ENCODE measurements at places on chromosomes 7 and 10.

DNA sequence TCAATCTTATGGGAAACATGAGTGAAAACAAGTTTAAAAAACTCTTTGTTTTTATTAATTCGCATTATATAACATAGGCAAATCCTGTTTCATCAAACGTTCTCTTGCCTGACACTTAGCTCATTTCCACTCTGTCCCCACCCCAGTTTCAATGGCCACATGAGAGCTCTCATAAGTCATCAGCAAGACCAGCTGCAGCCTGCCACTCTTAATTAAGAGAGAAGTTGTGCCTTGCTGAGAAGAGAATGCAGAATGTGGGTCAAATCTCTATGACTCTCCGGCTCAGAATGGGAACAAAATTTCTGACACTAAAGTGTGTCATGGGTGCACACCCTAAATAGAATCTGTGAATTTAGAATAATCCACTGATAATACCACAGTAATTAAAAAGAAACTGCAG is 39.6 kb downstream of the ASAH2 start:
- no peak for DNase-seq

- DNase-seq = no peak
These were observed 14.2 kb upstream of the CAMK2G start for GRCh38 chr10:73888514-73888913.

- DNase-seq = peak; percentile 53
These were observed 99.5 kb downstream of the HIP1 start for GRCh38 chr7:75639071-75639885.

DNA sequence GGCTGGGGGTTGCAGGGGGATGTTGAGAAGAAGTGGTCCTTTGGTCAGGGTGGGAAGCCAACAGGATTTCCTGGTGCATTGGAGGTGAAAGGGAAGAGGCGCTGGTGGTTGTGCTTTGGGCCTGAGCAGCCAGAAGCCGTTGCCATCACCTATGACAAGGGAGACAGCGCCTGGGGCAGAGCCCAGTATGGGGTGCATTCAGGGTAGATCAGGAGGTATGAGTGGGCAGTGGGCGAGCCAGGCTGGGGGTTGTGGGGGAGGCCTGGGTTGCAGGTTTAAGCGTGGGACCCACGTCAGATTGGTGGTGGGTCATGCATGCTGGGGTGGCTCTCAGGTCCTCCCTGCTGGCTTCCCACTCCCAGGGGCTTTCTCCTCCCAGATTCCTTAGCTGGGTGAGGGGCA is 6.3 kb upstream of the PILRB start:
- no peak for DNase-seq

DNA sequence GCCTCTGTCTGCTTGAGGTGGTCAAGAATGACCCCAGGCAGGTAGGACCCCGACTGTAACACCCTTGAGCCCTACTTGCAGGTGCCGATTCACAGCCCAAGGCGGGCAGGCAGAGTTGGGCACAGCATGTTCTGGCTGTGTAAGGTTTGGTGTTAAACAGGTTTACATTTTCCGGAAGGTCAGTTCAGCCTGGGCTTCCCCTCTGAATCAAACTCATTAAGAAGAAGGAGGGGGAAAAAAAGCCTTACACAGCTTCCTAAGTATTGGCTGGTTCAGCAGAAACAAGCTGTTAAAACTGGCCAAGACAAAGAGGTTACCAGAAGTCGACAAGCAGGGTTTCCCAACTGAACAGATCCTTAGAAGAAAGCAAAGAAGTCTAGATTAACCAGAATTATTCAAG is 132.7 kb downstream of the PRPF18 start:
- DNase-seq = no peak

DNA sequence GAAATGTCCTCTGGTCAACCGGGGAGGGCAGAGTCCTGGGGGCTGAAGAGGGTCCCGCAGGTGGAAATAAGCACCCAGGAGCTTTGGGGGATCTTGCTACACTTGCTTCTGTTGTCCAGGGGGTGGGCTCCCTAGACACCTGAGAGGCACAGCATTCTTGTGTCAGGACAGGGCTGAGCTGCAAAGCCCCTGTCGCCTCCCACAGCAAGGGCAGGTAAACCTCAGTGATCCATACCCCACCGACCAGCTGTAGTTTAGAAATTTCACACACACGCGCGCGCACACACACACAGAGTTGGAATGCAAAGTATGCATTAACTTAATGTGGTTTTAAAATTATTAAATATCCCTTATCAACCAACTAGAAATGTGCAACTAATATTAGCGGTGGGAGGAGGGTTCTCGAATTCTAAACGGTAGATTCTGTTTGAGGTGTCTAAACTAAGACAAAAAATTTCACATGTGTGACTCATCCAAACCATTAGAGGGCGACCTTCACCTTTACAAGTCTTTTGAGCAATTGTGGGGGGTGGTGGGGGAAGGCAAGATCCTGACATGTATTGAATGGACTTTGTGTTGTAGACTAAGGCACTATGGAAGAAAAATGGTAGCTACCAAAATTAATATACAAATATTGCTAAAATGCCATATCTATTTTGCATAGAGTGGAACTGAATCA is 34.3 kb upstream of the PTF1A start:
- no peak for DNase-seq

- no peak for DNase-seq
These were observed 135.4 kb downstream of the MYOF start for GRCh38 chr10:93346694-93347093.

DNA sequence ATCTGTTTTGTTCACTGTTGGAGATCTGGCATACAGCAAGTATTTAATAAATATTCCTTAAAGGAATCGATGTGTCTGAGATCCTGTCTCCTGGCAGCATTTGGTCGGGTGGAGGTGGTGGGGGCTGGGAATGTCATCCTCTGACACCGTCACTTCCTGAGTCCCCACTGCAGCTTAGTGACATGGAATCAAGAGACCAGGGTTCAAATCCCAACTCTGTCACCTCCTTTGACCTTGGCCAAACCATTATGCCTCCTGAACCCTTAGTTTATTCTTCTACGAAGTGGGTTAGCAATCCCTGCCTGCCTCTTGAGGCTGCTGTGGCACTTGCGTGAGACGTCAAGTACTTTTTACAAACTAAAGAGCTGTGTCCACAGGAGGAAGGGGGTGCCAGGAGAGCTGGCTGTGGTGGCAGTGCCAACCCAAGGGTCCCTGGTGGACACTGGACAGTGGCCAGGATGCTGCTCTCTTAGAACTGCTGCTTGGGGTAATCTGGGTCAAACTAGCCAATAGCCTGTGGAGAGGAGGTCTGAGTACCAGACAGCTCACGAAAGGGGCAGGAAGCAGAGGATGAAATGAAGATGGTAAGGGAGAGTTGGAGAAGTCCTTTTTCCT is 8.0 kb upstream of the ZMIZ1 start:
- peak; percentile 17 for DNase-seq

GRCh38 chr10:79434821-79435251 is 10.6 kb downstream of the ZCCHC24 start:
- DNase-seq = no peak

GRCh38 chr7:95267754-95268153 is 56.6 kb downstream of the PON1 start:
- no peak for DNase-seq

DNA sequence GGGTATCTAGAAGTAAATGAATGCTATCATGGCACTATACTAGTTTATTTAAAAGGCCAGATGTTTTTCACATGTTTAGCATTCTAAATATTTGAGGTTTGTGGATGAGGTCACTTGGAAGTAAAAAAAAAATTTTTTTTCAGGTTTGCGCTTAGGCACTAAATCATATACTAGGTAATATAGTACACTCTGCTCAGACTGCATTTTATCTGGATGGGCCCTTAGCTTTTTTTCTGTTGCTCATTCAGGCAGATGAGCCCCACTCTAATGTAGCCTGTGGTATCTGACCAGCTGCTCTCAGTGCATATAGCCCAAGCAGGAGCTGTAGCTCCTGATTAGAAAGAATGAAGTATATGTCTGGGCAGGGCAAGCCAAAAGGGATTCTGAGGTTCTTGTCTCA is 210.1 kb downstream of the AUTS2 start:
- DNase-seq = no peak

DNA sequence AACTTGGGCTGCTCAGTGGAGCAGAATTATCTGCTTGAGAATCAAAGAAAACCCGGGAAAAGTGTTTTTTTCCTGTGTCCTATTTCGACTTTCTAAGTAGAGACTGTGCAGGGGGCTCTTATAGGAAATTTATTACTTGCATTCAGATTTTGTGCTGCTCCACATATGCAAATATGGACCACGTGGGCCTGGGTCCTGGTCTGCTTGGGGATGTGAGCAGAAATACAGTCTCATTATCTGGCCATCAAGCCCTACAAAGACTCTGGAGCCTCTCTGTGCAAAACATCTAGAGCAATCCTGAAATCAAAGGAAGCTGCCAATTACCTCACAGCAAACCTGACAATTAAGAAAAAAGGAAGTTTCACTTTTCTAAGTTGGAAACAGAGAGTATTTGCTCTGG is 216.9 kb downstream of the LRMDA start:
- DNase-seq = no peak

- DNase-seq = no peak
These were observed 45.3 kb downstream of the COL17A1 start for GRCh38 chr10:104040382-104040781.

GRCh38 chr10:107915215-107915610 is 750.7 kb upstream of the SORCS1 start:
- DNase-seq = no peak

DNA sequence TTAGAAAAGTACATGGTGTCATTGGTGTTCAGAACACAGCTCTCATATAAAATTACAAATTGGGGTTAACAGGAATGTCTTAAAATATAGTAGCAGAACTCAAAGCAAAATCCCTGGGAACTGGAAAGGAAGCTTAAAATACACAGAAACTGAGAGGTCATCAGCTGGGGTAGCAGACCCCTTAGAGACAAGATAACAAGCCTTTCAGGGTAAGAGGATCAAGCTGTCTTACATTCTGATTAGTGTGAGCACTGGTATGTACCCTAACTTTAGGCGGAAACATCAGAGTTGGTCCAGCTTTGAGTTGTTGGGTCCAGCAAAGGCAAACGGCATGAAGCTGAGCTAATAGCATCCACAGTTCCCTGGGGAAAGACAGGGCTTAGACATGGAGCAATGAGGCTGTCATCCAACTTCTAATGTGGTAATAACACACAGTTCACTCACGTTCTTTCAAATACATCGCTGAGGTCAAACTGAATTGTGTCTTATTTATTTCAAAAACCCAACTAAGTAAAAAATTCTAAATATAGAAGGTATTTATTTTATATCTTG is 32.6 kb downstream of the ARHGAP21 start:
- no peak for DNase-seq

DNA sequence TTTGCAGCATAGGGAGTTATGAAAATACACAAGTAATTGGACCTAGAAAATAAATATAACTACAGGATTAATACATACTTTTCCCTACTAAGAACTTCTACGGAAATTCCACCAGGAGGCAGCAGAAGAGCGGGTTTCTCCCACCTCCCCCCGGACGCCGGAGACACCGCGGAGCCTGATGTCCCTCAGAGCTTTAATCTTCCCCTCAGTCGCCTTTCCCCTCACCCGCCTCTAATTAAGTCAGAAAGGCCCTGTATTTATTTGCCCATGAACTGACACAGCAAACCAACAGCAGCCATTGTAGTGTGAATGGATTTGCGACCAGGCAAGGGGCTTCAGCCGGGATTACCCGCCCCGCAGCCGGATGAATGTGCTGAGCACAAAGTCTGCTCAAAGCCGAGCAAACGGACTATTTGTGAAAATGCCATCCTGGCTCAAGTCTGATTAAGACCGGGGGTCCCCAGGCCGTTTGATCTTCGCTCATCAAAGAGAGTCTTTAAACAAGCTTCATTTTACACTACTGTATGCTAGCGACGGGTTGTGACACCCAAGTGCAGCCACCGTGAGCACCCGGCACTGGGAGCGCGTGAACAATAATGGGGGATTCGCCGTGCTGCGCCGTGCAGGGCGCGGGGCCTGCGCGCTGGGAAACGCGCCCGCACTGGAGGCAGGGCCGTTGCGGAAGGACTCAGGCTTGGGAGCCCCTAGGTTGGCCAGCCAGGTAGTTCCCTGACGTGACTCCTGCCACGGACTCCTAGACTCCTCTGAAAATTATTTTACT is 5.6 kb upstream of the DKK1 start:
- DNase-seq = no peak

- DNase-seq = no peak
These were observed 40.0 kb downstream of the FANK1 start for GRCh38 chr10:125936331-125936730.

DNA sequence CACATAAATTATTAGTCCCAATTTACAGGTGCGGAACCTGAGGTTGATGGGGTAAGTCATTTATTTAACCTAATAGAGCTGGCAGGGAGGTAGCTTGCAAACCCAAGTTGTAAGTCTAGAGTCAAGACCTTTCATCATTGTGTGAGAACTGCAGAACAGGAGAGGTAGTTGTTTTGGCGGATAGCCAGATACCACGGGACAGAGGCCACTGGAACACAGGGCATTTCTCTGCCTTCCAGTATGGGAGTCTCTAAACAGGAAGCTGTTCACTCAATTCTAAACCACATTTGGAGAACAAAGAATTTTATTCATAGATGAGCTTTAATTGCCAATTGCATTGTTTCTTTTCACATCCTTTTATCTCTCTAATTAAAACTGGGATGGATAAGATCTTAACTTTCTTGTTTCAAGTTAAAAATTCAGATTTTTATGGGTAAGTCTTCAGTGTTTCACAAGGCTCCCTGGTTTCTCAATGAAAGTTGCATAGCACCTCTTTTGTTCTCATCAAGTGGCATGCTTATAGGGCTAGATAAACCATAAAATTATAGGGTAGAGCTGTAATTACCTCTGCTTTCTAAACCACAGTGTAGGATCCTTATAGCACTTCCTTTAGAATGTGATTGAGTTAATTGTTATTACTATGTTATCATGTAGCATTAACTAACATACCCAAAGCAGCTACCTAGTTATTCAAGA is 489.0 kb downstream of the GATA3 start:
- no peak for DNase-seq

GRCh38 chr7:51647486-51647885 is 330.9 kb upstream of the COBL start:
- DNase-seq = no peak

DNA sequence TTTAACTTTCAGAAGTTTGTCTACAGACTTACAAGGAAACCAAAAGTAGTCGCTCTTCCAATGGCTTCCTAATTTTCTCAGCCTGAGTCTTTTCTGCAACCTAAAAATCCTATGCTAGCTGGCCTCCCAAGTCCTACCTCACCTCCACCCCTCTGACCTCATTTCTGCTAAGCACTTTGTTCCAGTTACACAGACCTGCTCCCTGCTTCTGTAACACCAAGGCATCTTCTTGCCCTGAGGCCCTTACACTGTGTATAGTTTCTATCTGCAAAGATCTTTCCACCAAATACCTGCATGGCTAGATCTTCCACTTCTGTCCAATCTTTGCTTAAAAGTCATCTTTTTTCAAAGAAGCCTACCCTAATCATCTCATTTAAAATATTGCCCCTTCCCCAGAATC is 1.9 kb upstream of the SNX13 start:
- no peak for DNase-seq

DNA sequence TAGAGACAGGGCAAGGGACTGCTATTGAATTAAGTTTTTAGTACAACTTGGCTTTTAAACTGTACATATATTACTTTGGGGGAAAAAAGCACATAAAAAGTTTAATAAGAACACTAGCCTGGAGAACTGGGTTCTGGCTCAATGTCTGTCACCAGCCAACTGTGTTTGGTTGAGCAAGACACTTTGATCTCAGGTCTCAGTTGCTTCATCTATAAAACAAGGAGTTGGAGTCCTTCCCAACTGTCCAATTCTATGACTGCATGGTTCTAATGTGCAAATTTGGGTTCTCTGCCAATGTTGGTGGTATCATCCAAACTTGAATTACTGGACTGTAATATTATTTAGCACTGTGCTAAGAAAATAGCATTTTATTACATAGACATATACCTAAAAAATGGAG is 50.3 kb downstream of the ATXN7L1 start:
- no peak for DNase-seq

Data from CD8-positive, alpha-beta memory T cell (primary cell).